ENCODE measurements at places on chromosomes 6 and 20.
A peak's percentile ranks its signal among the peaks of the same experiment; 100 is the strongest.

DNA sequence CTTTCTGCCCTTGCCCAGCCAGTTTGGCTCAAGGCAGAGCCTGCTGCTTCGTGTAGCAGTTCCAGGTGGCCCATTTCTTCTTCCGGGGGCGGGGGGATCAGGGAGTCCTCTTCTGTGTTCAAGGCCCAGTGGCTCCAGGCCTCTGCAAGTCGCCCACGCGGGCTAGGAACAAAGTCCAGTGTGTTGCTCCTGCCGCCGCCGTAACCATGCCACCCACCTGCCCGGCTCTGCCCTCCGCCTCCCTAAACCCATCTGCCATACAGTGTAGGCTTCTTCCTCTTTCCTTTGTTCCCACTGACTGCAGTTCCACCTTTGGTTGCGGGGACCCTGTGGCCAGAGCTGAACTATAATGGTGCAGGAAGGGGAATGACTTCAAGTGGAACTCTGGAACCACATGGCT, 43.9 kb upstream of the SRF start:
- no peak for ATAC-seq

- no peak for ATAC-seq
These were observed 82.8 kb upstream of the HDAC2 start for GRCh38 chr6:114053791-114054190.

GRCh38 chr20:61508301-61509096, 256.4 kb downstream of the CDH4 start:
- no peak for ATAC-seq

DNA sequence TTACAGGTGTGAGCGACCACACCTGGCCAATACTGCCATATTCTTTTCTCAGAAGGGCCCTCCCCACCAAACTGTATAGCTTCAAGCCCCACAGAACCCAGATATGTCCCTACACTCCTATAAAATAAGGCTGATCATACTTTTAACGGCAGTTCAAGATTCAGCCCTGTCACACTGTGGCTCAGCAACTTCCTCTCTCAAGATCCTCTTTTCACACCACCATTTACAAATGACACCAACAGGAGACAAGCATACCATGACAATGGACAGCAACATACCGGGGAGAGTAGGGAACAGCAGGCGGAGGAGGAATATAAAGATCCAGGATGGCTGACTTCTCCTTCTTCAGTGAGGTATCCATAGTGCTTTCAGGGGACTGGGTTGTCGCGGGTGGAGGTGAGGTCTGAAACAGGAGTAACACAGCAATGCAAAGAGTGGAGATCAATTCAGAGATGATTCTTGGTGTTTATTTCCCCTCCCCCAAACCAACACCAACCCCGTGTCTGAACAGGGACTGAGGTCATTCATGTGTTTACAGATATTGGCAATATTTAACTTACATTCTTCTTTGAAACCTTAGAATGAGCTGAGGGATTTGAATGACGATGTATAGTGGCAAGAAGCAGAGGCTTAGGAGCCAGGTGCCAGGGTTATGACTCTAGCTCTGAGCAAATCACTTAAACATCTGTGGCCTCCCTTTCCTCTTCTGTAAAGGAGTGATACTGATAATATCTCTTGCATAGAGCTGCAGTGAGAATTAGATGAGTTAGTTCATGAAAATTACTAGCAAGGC, 57.6 kb upstream of the IPCEF1 start:
- no peak for ATAC-seq

DNA sequence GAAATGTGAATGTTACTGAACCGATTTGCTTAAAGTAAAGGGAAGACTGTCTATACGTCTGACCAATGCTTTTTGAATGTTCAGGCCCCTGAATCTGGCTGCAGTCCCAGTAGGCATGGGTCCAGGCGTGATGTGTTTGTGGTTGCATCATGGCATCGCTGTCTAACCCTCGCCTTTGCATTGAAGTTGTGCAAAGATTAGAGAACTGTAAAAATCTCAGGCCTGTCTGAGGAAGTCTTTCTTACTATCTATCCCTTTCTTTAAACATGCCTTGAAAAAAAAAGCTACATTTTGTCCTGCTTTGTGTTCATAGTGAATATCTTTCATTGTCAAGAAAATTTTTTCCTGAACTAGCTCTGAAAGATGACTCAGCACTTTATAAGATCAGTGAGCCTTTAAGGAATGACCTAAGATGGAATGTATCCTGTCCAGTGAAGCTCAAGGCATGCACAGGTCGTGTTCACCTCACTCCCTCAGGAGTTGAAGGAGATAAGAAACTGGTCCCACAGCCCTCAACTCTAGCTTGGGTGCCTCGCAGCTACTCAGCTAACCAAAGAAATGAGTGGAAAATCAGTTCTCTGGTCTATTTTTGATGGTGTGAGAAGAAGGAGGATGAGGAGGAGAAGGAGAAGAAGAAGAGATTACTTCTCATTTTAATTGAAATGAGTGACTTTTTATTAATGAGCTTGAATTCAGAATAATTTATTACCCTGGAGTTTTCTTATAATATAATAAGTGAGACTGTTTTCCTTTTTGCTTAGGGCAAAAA, 48.6 kb downstream of the TPD52L1 start:
- peak; percentile 76 for ATAC-seq

GRCh38 chr6:84816741-84817140, 52.3 kb upstream of the TBX18 start:
- no peak for ATAC-seq

DNA sequence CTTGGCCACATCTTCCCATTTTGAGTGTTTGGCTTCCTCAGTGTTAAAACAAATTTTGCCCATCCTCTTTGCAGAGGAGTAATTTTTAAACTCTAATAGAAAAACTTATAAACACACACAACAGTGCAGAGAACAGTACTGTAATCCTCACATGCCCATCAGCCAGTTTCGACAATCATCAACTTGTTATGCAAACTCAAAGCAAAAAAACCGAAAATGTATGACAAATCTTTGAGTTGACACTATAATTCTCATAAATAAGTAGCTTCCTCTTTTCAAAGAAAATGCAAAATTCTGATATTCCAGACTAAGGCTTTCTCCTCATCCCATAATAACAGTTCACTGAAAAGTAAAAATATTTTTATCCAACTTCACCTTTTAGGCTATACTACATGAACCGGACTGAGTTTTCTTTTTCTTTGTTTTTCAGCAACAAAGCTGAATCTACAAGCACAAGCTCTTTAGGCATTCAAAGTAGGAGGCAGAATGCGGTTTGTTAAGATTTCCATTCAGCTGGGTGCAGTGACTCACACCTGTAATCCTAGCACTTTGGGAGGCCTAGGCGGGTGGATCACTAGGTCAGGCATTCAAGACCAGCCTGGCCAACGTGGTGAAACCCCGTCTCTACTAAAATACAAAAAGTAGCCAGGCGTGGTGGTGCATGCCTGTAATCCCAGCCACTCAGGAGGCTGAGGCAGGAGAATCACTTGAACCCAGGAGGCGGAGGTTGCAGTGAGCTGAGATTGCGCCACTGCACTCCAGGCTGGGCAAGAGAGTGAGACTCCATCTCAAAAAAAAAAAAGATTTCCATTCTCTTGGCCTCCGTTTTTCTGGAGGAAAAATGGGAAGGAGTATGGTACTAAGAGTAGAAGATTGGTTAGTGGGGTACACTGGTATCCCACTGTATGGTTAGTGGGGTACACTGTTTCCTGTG, 74.8 kb downstream of the GCNT2 start:
- ATAC-seq, result no peak

DNA sequence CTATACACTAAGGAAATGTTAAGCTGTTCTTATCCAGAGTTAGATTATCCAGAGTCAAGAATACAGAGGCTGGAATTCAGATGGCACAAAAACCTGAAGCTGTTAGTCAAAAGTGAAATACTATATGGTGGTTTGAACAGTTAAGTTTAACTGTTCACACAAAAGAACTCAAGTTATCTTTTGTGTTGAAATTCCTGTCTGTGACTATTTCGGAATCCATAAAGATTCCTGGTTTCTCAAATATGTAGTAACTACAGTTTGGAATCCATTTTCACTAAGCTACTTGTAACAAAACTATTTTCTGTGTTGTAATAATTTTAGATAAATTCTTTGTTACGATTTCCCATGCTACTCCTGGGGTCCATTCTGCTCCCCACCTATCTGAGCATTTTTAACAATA, 24.5 kb downstream of the FIG4 start:
- ATAC-seq, result no peak

DNA sequence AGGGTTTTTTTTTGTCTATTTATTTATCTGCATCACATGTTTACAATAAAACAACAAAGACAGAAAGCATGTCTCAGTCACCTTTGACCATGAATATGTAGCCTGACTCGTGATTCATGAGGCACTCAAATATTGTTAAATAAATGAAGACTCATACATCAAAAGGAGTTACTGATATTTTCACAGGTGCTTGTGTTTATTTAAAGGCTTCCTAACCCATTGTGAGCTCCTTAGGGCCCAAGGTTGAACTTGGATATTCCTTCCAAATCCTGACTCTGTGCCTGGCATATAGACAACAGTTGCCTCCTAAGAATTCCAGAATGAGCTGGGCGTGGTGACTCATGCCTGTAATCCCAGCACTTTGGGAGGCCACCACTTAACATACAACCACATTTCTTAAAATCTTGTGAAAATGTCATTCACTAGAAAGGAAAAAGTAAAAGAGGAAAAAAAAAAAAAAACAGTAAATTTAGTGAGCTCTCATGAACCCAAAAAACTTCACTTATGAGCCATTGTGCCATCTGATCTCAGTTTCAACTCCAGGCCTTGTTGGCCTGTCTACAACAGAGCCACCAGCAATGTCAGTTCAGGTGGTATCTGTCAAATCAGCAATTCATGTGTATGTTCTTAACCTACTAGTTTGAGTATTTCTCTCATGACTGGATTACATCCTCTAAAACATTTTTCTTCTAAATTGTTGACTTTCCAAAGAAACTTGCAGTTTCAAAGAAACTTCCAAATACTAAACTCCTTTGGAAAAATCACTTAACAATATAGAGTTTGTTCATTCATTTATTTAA, 162.7 kb upstream of the MARCKS start:
- peak; percentile 35 for ATAC-seq

DNA sequence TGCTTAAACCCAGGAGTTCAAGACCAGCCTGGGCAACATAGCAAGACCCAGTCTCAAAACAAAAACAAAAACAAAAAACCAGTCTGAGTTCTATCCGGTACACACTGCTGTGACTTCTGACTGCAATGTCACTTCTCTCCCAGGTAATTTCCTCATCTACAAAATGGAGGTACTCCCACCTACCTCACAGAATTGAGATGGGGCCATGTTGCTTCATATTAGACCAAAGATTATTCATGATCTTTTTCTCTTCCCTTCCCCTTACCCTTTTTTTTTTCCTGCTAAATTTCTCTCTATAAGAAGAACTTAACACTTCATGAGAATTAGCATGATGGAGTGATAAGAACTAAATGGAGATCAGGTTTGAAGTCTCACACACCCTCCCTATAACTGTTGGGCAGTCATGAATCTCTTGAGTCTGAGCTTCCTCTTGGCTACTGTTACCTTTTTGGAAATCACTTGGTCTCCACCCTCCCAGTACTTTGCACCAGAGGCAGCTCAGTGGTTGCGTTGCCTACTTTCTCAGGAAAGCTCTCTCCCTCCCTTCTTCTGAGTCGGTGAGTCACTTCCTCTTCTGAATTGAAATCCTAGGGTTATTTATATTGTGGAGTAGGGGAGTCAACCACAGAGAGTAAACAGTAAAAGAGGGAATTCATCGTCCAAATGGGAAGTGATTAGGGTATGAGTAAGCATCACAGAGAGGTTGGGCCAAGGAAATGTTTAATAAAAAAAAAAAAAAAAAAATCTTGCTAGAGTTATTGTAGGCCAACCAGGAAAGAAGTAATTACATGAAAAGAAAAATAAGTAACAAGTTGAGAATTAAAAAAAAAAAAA, 59.9 kb upstream of the MAP7 start:
- ATAC-seq, result peak; percentile 89

Data from SK-N-SH treated with all-trans-retinoic acid at 6 μM for 48 hours (cell line).